Activated naive CD8-positive, alpha-beta T cell treated with anti-CD3 and anti-CD28 coated beads, Interleukin-2, amount 50 U/mL, for 16 hours (primary cell): ENCODE measurements at places on chromosomes 6 and 20.

GRCh38 chr6:159541296-159541695 lies 151.7 kb downstream of the SOD2 start:
- no peak for DNase-seq

- DNase-seq: no peak
These were observed 36.9 kb upstream of the NT5E start for GRCh38 chr6:85412911-85413430.

DNA sequence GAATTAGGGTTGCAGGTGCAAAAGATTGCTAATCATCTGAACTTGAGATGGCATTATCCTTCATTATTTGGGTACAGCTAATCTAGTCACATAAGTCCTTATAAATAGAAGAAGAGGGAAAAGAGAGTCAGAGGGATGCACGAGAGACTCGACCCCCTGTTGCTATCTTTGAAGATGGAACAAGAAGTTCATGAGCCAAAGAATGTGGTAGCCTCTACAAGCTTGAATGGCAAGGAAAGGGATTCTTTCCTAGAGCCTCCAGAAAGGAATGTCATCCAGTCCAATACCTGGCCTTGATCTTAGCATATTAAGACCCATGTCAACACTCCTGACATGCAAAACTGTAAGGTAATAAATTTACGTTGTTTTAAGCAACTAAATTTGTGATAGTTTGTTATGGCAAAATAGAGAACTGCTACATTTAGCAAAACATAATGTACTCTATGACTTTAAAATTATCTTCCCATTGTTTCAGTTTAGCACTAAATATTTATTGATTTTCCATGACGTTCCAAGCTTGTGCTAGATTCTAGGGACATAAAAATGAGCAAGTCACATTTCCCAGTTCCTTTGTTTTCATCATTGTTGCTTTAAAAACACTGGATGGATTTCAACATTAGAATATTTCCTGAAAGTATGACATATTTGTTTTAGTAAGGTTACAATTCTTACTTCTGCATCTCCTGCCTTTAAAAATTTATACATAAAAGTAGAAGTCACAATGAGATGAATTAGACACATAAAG lies 12.7 kb downstream of the MANEA start:
- no peak for DNase-seq

GRCh38 chr6:53326372-53327016 lies 22.3 kb downstream of the ELOVL5 start:
- no peak for DNase-seq

DNA sequence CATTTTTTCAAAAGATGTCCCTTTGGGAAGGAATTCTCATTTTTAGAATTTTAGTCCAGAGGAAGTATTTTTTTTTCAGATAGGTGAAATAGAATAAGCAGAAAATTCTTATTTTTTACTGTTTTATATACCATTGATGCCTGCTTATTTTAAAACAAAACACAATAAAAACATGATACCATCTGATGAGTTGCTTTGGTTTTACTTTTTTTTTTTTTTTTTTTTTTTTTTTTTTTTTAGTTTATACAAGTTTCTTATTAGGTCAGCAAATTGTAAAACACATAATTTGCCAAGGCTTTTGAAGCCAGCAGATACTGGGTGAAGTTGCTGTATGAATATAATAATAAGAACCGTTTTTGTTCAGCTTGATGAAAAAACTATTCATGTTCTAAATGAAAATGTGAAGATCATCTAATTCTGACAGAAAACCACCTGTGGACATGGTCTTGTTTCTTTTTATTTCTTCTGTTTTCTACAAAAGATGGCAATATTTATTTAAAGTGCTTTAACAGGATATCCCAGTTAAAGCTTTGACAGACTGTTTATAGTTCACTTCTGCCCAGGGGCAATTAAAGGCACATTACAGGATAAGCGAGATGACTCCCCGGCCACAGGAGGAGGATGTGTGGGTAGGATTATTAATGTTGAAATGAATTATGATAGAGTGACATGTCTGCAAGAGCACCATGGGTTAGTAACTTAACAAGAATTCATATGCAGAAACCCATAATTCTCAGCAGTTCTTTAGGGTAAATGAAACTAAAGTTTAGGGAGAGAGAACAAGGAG lies 31.1 kb downstream of the MYB start:
- DNase-seq: no peak
